Osteoblast (primary cell): ENCODE measurements at places on chromosomes 4 and X.

- no peak for DNase-seq
Observed at GRCh38 chrX:37785569-37785968, 5.7 kb downstream of the CYBB start.

DNA sequence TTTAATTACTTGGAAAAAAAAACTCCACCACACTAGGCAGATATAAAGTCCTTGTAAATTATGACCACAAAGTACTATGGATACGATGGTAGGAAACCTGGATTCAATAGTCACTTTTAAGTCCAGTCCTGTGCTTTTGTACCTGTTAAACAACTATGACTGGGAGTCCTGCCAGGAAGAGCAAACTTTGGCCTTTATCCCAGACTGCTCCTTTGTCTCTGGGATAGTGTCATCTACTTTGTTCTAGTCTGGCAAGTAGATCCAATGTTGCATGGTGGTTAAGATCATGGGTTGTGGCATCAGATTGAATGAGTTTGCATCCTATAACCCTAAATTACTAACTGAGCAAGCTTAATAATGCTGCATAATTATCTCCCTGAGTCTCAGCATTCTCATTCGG, 175.3 kb upstream of the FGF13 start:
- no peak for DNase-seq

- DNase-seq, result no peak
Observed at GRCh38 chr4:1364748-1365147, 17.7 kb downstream of the UVSSA start.

- no peak for DNase-seq
Observed at GRCh38 chr4:154502111-154502510, 10.5 kb upstream of the DCHS2 start.

DNA sequence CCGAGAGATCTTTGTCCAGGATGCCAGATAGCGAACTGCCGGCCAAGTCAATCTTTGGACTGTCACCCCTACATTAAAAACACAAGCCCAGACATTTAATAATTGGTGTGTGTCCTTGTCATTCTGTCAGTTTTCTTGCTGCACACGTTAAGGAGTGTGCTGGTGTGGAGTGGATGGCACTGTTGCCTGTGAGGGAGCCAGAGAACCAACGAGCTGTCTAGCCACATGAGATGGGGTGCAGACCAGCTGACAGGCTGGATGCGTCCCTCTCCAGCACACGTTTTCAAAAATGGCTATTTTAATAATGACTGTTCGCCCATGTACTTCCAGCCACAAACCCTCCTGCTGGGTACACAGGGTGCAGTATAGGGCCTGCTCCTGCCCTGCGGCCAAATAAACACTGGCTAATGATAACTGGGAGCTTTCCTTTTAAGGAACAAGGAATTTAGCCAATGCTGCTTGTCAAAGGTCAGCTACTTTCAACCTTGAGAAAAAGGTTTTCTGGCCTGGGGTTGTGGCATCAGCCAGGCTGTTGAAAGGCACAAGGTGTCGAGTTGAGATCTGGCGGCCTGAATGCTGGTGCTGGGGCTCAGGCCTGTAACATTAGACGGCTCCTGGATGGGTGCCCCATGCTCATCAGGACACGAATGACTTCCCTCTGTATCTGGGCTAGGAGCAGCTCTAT, 54.0 kb upstream of the MAP3K15 start:
- DNase-seq, result no peak

GRCh38 chr4:72063726-72064125, 31.9 kb downstream of the NPFFR2 start:
- no peak for DNase-seq

DNA sequence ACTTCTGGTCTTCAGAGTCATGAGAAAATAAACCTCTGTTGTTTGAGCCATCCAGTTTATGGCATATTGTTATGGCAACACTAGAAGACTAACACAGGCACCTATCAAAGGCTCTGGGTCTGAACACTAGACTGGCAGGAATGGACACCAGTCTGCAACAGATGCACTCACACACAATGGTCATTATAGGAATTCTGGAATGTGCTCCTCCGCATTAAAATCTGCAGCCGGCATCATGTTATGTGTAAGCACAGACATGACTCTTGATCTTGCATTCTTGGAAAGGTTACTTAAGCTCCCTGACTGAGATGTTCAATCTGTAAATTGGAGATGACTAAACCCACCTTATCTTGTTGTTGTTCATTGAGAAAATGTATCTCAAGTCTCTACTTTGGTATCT, 112.3 kb upstream of the ZNF518B start:
- no peak for DNase-seq

DNA sequence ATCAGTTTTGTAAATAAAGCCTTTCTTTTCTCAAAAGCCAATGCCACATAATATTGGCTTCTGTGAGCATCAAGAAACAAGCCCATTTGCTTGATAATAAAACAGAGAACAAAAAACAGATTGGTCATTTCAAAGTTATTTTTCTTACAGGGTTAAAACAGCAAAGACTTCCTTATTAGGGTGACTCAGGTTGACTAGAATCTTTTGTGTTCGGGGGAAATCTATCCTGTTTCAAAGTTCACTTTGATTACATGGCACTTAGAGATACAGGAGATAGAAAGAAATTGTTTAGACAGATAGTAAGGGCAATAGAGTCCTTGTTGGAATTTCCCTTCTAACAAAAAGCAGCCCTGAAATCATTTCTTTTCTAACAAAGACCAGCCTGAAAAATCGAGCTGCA, 170.0 kb upstream of the GLRA2 start:
- DNase-seq, result peak; percentile 66

DNA sequence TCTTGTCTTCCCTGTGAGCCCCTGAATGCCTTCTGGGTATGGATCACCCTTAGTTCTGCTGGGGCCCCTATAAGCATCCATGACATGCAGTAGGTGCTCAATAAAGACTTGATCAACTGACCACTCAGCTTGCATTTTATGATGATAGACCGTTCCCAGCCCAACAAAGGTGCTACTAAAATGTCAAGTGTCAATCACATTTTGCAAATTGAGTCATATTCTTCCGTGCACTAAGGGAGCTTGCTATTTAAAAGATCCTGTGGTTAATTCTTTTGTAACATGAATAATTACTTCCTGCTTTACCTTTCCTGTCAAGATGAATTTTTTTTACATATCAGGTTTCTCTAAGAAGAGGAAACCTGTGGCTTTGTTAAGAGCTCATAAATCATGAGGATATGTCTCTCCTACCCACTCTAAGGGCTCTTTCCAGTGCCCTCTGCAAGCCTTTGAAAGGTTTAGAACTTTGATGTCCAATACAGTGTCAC, 47.6 kb downstream of the SH3KBP1 start:
- DNase-seq, result no peak

- no peak for DNase-seq
Observed at GRCh38 chrX:34503119-34503518, 154.0 kb downstream of the TMEM47 start.

- no peak for DNase-seq
Observed at GRCh38 chr4:79980448-79980847, 92.6 kb downstream of the ANTXR2 start.

DNA sequence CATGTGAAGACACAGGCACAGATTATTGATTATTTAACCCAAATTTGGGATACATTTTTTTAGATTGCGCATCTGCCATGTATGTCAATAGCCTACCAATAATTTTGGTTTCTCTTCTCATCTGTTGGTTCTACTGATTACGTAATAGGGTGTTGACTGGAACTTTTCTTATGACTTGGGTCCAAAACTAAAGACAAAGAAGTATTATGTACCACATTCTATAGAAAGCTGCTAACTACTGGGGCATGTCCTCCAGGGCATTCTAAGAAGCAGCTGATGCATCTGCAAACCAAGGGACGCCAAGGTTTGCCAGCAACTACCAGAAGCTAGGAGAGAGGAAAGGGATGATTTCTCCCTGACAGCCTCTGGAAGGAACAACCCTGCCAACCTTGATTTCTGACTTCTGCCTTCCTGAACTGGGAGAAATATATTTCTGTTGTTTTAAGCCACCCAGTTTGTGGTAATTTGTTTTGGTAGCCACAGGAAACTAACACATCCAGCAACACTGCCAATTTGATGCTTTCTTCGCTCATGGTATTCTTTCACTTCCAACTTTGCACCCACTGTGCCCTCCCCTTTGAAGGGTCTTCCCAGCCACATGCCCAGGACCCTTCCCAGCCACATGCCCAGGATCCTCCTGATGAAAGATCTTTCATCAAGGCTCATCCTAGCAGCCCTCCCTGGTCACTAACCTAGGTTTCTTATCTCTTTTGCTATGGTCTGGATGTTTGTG, 15.9 kb upstream of the TLR1 start:
- no peak for DNase-seq

- peak; percentile 53 for DNase-seq
Observed at GRCh38 chr4:112951362-112952312, 97.8 kb upstream of the ANK2 start.

- DNase-seq, result no peak
Observed at GRCh38 chr4:44914748-44915147, 188.4 kb upstream of the GNPDA2 start.

- no peak for DNase-seq
Observed at GRCh38 chr4:79211490-79211889, 114.4 kb downstream of the NAA11 start.

- DNase-seq, result peak; percentile 87
Observed at GRCh38 chrX:13064599-13065143, 20.3 kb upstream of the FAM9C start.

DNA sequence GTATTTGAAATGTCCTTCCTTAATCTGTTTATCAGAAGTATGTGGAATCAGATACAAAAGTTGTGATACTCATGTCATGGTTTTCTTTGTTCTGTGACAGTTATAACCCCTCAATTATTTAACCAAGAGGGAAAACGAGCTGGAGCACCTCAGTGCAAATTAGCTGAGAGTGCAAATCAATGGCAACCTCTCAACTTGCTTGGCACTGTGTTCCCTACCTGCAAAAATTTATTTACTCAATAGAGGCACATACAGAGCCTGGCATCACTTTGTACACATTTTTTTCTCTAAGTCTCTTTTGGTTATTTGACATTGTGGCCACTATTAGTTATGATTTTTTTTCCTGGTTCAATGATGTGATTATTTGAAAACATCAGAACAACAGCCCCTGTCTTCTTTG, 186.2 kb downstream of the STIM2 start:
- no peak for DNase-seq

GRCh38 chr4:174604198-174604597, 81.9 kb upstream of the HPGD start:
- no peak for DNase-seq

- no peak for DNase-seq
Observed at GRCh38 chr4:12911750-12912358, 572.3 kb downstream of the RAB28 start.

DNA sequence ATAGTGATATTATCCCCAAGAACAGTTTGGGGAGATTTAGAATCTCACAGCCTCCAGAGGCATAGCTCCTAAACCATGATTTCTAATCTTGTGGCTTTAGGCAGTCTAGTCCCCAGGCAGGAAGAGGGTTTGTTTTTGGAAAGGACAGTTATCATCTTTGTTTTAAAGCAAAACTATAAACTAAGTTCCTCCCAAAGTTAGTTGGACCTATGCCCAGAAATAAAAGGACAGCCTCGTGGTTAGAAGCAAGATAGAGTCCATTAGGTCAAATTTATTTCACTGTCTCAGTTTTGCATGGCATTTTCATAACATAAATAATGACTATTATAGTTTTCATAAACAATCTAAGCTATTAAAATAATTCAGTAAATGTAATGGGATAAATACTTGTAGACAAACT, 120.5 kb downstream of the MAGEC2 start:
- DNase-seq, result no peak

DNA sequence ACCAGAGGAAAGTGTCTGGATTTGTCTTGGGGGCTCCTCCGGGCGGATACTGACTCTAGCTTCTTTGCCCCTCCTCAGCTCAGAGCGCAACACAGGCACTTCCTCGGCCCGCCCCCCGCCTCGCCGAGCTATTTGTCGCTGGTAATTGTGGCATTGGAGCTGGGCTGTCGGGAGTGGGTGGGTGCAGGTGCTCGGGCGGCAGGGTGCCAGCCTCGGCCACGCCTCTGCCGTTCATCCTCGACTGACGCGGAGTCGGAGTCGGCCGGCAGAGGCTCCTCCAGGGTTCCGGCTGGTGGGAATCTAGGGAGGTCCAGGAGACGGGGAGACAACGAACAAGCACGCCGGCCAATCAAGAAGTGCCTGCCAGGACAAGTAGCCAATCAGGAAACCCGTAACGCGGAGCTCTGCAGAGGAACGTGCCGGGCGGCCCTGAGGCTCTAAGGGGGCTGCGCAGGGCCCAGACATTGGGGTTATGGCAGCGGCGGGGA, 3.9 kb upstream of the SYN1 start:
- peak; percentile 95 for DNase-seq

DNA sequence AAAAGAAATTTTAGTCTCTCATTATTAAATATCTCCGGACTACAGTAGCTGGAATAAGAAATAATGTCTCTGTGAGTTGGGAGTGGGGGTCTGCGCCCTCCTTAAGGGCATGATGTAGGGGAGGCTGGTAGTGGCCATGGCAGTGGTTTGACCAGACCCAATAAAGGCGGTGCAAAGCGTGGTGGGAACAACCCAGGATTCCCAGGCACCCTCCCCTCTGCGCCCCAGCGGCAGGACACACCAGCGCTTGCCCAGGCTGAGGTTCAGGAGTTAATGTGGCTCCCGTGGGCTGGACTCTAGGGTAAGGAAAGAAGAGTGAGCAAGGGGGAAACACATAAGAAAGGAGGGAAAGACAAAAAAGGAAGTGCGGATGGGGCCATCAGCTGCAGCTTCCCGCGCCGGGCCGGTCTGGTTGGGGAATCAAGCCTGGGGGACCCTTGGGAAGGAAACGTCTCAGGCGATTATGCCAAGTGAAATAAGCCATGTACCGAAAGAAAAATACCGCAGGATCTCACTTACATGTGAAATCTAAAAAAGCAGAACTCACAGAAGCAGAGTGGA, 157.5 kb upstream of the SMIM31 start:
- DNase-seq, result no peak

GRCh38 chr4:53587135-53587534, 4.2 kb downstream of the LNX1 start:
- DNase-seq, result no peak

- DNase-seq, result no peak
Observed at GRCh38 chrX:52265713-52266112, 81.0 kb downstream of the MAGED4 start.

DNA sequence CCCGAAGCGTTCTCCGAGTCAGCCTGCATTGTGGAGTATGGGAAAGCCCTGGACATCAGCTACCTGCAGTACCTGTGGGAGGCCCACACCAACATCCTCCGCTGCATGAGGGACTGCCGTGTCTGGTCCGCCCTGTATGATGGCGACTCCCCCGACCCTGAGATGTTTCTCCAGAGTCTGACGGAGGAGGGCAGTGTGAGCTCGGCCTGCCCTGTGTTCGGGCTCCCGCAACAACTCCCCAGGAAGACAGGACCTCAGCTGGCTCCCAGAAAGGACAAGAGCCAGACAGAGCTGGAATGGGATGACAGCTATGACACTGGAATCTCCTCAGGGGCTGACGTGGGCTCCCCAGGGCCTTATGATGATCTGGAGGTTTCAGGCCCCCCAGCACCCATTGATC, 111.3 kb downstream of the GATB start:
- DNase-seq, result no peak

- DNase-seq, result no peak
Observed at GRCh38 chr4:180706766-180707165, 1536.4 kb upstream of the TENM3 start.
